IPS DF 19.7 (cell line): ENCODE measurements at places on chromosomes 16 and 17.

DNA sequence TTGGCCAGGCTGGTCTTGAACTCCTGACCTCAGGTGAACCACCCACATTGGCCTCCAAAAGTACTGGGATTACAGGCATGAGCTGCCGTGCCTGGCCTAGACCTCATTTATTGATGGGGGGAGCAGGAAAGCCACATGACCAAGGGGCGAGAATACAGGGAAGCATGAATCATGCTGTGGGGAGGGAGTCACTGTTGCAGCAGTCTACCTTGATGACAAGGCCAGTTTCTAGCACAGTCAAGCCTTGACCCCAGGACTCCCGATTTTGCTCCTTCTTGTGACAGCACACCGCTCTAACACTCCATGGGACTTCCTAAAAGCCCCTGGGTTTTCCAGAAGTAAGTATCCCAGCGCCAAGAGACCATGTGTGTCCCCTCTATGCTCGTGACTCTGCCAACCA is 42.9 kb upstream of the IRF8 start:
- DNase-seq, result no peak

DNA sequence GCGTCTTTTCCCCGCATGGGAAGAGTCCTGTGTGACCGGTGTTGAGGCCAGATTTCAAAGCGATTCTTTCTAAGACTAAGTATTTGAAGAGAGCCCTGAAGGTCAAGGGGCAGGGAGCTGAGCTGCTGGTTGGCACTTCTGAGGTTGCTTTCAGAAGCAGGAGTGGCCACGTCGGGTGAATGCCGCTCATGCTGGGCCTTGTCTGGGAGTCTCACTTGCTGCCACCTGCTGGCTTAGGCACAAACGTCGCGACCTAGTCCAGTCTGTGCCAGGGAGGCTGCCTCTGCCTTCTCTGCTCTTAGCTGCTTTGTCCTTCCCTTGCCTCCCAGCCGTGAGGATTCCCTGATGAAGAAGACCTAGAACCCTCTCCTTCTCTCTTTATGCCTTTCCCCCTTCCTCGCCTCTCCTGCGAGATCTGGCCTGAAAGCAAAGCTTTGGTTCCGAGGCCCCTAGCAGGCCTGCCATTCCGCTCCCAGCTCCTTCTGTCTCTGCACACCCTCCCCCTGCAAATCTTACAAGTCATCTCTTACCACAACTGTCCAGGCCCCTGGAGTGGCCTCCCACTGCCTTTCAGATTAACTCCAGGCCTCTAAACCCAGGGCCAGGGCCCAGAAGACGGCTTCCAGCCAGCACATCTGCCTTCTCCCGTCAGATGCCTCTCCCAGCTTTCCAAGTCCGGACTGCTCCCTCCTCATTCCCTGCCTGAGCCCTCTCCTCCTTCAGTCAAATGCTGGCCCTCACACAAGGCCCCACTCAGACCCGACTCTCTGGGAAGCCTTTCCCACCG is 11.4 kb downstream of the CTNS start:
- DNase-seq, result no peak

GRCh38 chr17:57874434-57875289 is 24.8 kb upstream of the MRPS23 start:
- DNase-seq, result no peak

DNA sequence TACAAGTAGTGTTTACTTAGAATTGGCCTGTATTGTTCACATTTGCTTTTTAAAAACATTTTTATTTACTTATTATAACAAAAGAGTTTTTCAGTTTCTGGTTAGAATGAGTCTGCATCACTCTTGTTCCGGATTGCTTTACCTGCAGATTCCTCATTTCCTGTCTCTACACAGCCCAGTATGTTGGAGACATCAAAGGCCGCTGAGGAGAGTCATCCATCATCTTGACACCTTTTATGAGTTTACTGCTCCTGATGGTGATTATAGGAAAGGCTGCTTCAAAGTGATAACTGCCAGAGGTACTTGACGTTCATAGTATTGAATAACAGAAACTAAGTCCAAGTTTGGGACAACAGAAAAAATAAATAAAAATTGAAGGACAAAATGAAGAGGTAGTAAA is 490.5 kb upstream of the CA10 start:
- no peak for DNase-seq

GRCh38 chr17:79008666-79009387 is 737 bp downstream of the CANT1 start:
- DNase-seq, result no peak

- peak; percentile 47 for DNase-seq
Measured at GRCh38 chr16:24499193-24499814, 40.1 kb upstream of the RBBP6 start.

- DNase-seq, result no peak
Measured at GRCh38 chr17:5730373-5730772, 146.1 kb upstream of the NLRP1 start.

GRCh38 chr16:53775821-53776431 is 72.0 kb downstream of the FTO start:
- no peak for DNase-seq

GRCh38 chr16:57993897-57994296 is 6.6 kb downstream of the ZNF319 start:
- DNase-seq, result no peak

GRCh38 chr16:87543436-87544191 is 50.8 kb upstream of the ZCCHC14 start:
- DNase-seq, result no peak

DNA sequence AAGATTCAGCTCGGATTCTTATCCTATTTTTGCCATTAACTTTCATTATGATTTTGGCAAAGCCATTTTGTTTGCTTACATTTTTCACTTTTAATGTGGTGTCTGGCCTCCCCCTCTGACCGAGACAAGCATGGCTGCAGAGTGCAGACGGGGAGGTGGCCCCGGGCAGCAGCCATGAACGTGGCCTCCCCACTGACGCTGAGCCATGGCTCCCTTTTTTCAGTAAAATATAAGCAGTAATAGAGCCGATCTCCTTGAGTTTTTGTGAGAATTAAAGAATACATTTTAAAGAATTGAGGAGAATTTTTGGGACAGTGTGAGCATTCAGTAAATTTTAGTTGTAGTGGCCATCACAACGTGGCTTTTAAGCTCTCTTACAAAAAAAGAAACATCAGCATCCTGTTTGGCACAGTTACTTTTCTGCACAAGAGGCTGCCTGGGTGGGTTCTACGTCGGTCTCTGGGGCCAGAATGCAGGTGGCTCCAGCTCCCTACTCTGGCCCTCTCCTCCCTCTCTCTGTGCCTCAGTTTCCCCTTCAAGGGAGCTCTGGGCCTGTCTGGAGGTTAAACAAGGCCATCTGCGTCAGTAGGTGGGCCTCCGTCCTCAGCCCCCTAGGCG is 68.8 kb upstream of the ZNF750 start:
- DNase-seq, result no peak

- DNase-seq, result no peak
Measured at GRCh38 chr17:70171159-70171558, 1.8 kb downstream of the KCNJ2 start.

DNA sequence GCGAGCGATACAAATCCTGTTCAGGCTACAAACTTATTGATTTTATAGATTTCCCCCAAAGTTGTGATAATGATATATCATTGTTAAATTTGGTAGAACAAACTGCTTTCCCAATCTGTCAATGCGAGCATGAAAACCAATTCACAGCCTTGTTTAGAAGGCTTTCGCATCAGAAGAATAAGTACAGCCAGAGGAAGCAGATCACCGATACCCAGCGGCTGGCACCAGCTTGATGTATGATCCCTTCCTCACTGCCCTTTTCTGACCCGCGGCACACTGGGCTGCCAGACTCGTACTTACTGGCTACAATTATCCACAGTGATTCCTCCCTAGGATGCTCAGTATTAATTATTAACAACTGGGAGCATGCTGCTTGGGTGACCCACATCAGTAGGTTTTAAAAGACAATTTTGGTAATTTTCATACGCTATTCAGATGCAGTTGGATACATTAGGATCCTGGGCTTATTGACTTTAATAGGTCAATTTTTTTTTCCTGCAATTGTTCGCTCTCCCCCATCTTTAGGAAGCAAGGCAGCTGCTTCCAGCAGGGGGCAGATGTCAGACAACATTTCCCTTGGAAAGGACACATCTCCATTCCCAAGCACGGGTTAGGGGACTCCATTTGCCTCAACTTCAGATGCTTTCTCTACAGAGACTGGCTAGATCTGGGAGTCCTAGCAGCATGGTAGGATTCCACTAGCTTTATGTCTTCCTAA is 582.7 kb upstream of the PSMD7 start:
- DNase-seq, result peak; percentile 33

DNA sequence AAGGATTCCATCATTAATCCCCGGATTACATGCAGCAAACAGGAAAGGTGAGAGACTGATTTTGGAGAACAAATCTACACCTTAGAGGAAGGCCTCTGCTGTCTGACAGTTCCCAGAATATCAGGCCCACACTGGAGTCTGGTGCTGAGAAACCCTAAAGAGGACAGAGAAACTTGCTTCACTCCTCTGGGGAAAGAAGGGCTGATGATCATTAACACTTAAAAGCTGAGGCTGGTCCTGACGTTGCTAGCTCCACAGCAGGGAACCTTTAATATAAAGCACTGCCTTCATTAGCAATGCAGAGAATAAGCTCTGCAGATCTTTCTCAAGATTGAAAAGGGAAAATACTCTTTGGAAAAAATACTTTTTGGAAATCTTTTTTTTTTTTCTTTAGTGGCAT is 1472.4 kb upstream of the GOT2 start:
- DNase-seq, result no peak

GRCh38 chr16:22217890-22218730 is 12.0 kb downstream of the EEF2K start:
- no peak for DNase-seq
